ENCODE measurements at places on chromosomes 1 and 21.

DNA sequence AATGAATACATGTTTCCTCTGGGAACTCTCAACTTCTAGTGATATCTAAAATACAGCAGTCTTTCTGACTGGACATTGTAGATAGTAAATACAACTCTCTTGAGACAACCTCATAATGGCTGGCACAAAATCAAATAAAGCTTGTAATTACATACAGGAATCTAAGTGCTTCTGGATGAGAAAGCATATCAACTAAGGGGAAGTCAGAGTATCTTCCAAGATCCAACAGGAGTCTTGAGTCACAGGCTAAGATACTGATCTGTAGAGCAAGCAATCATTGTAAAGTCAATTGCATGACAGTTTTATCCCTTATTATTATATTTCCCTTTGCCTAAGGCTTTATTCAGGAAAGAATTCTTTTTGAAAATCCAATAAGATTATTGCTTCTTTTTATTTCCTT lies 249.9 kb downstream of the LRRIQ3 start:
- no peak for DNase-seq

DNA sequence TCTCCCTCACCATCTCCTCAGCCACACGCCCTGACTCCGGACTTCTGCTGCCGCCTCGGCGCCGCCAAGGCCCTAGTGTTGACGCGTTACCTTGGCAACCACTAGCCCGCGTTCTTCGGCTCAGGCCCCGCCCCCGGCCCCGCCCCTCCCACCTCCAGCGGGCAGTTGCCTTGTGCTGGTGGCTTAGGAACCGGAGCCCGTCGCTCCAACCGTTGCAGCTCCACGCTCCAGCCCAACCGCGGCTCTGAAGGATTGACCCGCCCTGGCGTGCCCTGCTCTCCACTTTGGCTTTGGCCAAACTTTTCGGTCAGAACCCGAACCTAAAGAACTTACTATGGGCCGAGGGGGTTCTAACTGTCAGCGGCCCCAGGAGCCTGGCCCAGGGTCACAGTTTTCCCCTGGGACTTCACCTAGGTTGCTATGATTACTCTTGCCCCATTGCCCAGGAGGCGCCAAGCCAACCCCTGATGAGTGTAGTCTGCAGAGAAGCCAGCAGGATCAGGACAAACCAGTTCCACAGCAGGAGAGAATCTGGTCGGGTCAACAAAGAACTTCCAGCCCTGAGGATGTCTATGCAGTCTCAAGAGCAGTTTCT lies at the start of gene CFAP45:
TSS of gene CFAP45 (minus strand) at position 80 of the 595 bp plus-strand sequence. CDS start at position 13, 67 bp downstream.
- DNase-seq: peak; percentile 86

DNA sequence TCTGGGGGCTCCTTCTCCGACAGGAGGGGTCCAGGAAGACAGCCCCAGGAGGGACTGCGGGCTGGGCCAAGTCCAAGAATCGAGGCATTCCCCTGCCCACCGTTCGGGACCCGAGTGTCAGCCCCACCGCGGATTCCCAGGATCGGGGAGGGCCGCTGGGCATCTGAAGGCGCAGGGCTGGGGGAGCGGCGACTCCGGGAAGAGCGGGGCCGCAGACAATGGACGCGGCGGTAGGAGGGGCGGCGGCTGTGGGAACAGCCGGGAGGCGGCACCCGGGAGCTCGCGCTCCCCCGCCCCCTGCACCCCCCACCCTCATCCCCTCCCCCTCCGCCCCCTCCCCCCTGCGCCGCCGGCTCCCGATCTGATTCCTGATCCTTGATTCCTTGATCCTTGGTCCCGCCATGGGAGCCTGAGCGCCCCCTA lies at the start of gene VANGL2:
TSS of gene VANGL2 (plus strand) at position 342 of the 423 bp plus-strand sequence. CDS start 15,274 bp downstream, outside the sequence.
- DNase-seq: peak; percentile 10

GRCh38 chr1:179954493-179955286 lies at the start of gene CEP350:
TSS of gene CEP350 (plus strand) at chr1:179954810. CDS start at chr1:179986182, 31,372 bp downstream.
- peak; percentile 100 for DNase-seq

DNA sequence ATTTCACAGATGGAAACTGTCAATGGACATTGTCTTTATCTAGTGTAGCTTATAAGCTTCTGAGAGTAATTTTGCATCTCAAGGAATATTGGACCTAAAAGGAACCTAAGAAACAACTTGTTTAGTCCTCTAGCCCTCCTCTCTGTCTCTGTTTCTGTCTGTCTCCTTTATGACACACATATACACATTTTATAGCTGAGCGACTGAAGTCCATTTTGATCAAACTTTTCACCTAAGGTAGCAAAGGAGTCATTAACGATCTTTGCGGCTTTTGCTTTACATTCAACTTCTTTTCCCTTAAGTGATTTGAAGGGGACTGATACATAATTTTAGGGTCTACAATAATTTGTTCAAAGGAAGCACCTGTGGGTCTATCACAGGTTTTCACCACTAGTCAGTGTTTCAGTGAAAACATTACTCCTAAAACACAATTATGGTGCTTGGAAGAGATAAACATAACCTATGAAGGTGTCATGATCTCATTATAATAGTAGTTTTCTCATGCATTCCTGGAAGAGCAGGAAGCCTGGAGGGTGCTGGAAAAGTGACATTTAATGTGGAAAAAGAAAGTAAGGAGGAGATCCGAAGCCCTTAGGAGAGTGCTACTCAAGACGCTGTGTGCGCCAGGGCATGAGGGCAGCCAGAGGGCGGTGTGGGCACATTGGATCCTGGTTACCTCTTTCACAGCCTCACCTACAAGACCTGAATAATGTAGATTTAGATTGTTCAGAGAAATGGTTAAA lies 248.6 kb downstream of the DNM3 start:
- DNase-seq: peak; percentile 56

DNA sequence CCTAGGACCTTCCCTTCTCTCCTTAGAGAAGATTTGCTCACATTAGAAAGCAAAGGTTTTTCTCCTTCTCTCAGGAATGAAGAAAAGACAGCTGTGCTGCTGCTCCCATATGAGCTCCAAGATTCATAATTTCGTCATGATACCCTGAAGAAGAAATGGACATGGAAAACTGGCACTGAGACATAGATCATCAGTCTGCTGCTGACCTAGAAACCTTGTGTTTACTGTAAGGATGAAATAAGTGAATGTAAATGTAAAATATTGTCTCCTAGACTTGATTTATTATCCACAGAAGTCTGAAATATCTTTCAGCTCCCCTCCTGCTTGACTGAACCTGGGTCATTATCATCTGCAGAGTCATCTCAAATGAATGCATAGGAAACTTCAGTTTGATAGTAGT lies 77.9 kb downstream of the ZC3H11B start:
- no peak for DNase-seq

DNA sequence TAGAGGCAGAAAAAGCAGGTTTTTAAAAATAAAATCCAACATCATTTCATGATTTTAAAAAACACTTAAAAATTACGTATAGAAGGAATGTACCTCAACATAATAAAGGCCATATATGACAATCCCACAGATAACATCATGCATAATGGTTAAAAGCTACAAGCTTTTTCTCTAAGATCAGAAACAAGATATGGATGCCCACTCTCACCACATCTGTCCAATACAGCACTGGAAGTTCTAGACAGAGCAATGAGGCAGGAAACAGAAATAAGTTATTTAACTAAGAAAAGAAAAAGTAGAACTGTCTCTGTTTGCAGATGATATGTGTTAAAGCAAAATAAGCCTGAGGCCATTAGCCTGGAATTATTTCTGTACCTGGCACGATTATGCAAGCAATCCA lies 96.3 kb downstream of the UCHL5 start:
- DNase-seq: no peak

GRCh38 chr1:104526158-104526795 lies 776.6 kb downstream of the AMY1C start:
- DNase-seq: no peak

DNA sequence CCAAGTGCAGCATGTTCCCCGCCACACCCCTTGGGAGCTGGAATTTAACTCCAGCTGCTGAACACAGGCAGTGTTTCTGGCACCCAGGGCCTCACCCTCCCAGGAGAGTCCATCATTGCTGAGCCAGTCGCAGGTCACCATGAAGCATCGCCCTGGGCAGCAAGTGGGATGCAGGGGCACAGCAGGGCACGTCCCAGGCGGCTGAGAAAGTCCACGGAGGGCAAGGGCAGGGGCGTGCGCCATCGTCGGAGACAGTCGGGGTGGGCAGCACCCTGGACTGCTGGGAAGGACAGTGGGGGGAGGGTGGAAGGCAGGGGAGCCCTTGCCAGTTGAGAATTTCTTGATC lies 69.2 kb upstream of the PDE9A start:
- no peak for DNase-seq

DNA sequence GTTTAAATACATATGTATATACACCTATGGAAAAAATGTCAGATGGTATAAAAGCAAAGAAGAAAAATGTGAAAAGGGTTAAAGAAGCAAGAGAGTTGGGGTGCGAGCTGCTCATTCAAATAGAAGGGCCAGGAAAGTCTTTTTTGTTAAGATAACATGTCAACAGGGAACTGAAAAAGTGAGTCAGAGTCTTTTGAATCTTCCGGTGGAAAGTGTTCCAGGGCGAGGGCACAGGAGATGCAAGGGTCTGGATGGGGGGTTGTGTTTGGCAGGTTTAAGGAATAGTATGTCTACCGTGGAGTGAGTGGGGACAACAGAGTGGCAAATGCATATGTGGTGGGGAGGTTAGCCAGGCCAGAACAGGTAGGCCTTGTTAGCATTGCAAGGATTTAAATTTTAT lies 22.2 kb upstream of the GNG12 start:
- no peak for DNase-seq

DNA sequence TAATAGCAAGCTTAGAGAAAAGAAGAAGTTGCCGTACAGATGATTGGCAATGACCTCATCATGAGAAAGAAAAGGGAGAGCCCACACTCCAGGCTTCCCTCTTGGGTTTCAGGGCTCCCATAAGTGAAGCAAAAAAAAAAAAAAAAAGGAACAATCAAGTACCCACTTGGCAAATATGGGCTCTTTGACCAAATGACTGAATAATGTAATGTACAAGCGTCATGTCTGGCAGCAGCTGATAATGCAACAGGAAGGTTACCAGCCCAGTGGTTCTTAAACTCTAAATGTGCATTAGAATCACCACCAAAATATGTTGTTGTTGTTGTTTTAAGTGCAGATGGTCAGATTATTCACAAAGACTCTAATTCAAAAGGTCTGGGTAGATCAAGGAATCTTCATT lies 13.5 kb downstream of the TNFSF4 start:
- peak; percentile 92 for DNase-seq

DNA sequence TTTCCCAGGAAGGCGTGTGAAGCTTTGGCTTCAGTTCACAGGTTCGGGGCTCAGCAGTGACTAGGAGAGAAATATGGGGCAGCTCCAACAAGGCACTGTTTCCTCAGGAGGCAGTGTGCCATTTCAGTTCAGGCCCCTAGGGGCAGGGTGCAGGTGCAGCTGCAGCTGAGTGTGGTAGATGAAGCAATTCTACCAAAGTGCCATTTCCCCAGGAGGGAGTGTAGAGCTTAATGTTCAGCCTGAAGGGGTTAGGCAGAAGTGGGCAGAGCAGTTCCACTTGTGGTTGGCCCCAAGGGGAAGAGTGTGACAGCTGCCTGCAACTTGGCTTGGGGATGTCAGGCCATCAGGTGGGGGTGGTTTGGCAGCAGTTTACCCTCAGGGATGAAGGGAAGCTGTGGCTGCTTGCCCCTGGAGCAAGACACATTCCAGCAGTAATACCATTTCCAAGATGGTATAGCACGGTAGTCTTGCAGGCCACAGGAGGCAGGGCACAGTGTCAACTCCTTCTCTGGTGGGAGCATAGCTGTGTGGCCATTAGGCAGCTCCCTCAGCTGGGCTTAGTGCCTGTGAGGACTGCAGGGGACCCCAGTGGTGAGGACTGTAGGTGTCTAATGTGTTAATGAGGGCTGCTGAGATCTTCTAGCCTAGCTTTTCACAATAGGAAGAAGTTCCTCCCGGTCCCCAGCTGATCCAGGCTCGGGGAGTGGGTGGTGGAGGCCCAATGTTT lies 34.7 kb downstream of the RGSL1 start:
- no peak for DNase-seq

DNA sequence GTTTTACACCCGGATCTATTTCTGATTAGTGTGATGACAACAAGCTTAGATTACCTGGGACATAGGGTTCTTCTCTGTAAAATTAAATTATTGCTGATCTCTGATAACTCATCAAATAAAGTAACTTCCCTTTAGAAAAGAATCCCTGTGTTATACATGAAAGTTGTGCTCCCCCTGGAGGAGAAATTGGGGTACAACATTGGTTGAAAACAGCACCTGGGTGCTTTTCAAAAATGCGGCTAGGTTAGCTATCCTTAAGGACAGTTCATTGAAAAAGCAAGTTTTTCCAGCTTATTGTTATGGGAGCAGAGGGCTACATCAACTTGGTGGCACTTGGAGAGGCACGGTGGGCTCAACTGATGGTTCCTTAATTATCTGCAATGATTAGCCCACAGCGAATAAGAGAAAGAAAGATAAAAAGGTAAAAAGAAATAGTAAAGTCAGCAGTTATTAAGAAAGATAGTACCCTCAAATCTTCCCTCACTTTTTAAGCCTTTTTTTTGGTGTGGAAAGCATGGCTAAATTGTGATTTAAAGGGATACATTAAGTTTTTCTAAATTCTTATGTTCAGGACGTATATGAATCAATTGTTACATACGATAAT lies 97.8 kb downstream of the FMN2 start:
- peak; percentile 58 for DNase-seq

GRCh38 chr1:155970531-155971167 lies 7.7 kb downstream of the ARHGEF2 start:
- DNase-seq: peak; percentile 90

DNA sequence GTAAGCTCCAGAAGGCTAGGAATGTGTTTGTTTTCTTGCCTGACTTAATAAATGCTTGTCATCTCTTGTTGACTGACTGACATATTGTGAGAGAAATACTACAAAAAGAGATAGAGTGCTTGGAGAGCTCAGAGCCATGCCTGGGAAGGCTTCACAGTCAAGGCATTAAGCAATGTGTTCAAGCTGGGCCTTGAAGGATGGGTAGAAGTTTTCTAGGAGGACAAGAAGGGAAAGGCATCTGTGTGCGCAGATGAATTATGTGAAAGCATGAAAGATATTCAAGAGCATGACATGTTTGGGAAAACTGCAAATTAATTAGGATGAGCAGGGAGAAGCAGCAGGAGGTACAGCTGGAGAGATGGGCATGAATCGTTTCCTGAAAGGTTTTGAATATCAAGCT lies 5.6 kb downstream of the SLAMF8 start:
- peak; percentile 61 for DNase-seq

Measured in EH (cell line).